Central memory CD4-positive, alpha-beta T cell (primary cell): ENCODE measurements at places on chromosomes 6 and 20.

GRCh38 chr6:129007701-129008373 lies 124.9 kb downstream of the LAMA2 start:
- DNase-seq = no peak

DNA sequence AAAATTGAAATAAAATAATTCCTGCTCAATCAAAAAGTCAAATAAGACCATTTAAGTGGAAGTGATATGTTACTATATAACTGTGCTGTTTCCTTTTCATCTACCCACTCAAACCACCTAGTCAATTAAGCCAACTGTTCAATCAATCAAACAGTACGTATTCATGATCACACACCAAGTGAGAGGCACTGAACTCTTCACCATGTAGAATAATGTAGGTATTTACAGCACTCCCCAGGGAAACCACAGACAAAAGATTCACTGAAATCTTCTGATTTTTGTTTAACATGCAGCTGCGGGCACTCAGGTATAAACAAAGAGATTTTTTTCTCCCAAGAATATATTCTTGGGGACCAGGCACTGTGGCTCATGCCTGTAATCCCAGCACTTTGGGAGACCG lies 21.3 kb upstream of the OPRM1 start:
- DNase-seq = no peak

DNA sequence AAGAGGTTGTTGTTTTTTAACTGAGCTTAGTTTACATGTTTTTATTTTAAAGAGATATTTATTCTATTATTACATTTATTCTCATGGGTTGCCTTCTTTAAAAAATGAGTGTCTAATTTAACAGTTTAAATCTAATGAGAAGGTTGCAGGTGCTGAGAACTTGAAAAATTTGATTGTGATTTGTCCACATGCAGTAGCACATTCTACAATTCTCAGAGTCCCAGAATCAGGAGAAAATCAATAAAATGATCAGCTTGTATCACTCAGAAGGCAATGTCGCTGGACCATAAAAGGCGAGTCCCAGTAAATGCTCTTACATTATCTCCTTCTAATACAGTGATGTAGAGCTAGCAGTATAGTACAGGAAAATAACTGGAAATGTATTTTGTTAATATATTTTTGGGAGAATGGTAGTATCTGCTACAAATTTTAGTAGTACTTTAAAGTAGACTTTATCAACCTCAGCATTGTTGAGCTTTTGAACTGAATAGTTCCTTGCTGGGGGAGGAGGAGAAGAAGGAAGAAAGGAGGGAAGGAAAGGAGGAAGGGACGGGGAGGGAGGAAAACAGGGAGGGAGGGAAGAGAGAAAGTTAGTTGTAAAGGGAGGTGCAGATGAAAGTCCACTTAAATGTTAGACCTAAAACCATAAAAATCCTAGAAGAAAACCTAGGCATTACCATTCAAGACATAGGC lies 458.0 kb downstream of the DOK5 start:
- no peak for DNase-seq

DNA sequence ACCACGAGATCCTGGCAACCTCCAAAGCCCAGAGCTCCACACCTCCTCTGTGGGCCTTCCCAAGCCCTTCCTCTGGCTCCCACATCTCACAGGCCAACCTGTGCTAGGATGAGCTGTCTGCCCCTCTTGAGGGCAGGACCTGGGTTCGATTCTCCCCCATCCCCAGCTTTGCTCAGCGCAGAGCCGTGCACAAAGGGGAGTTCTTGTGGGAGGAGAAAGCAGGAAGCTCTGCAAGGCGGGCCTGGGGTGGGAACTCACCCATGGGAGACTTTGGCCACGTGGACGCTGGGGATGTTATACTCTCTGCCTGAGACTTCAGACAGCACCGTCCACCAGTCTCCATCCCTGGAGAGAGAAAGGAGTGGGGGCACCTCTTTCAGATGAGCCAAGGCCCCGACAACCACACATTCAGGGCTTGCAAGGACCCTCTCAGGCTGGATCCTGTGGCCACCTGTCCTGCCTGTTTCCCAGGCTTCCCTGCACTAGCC lies 12.7 kb downstream of the SLA2 start:
- no peak for DNase-seq

GRCh38 chr20:59183751-59184150 lies 20.1 kb downstream of the ZNF831 start:
- no peak for DNase-seq
